ENCODE measurements at places on chromosomes 5 and 9.

DNA sequence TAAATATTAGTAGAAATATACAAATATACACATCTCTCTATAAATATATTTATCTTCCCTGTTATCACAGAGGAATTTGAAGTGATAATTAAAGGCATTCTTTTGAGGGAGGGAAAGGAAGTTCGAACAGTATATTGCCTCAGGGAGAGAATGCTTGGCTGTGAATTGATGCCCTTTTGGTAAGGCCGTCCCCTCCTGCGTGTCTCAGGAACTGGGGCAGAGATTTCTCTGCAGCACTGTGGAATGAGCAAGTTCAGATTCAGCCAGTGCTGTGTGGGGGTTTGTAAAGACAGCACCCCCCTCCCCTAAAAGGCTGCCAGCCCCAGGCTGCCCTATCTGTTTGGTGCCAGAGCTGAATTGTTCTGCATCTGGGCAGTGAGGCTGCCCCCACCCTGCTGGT is 42.0 kb downstream of the UBE2QL1 start:
- DNase-seq: no peak

GRCh38 chr5:165497707-165498106 is 1992.3 kb downstream of the MAT2B start:
- DNase-seq: no peak

DNA sequence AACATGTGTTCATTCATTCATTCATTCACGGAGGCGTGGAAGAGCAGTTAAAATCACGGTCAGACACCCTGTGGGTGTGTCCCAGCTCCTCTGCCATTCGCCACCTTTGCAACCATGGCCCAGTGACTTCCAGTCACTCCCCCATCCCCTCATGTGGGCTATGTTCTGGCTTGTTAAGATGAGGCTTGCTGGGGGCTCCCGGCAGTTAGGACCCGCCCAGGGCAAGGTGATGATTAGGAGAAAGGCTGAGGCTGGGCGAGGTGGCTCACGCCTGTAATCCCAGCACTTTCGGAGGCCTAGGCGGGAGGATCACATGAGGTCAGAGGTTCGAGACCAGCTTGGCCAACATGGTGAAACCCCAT is 24.9 kb upstream of the PTGES start:
- DNase-seq: no peak

- DNase-seq: no peak
Measured at GRCh38 chr5:133317558-133317957, 265.7 kb downstream of the HSPA4 start.

GRCh38 chr9:93949073-93949693 is 6.0 kb downstream of the BARX1 start:
- no peak for DNase-seq

GRCh38 chr5:5270958-5271785 is 131.0 kb downstream of the ADAMTS16 start:
- peak; percentile 37 for DNase-seq

GRCh38 chr9:125268394-125269013 is 6.9 kb downstream of the GAPVD1 start:
- no peak for DNase-seq

DNA sequence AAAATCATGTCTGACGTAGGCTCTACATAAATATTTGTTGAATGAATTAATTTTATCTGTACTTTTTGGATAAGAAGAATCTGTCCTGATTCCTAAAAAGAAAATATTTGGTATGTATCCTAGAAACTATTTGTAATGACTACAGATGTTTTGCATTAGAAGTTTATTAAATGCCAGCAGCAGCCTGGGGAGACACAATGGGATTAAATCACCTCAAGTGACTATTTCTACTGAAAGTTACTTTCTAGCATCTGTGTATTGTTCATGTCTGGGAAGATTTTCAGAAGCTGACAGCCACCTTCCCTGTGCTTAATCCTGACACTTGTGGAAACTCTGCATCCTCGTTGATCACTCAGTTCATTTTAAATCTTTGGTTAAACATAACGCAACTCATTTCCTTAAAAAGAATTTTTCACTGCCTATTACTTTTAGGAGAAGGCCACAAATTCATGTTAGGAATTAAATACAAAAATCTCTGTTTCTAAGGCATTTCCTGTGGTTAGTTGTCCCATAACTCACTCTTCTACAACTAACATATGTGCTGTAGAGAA is 209.3 kb upstream of the PPP1R2B start:
- peak; percentile 84 for DNase-seq

DNA sequence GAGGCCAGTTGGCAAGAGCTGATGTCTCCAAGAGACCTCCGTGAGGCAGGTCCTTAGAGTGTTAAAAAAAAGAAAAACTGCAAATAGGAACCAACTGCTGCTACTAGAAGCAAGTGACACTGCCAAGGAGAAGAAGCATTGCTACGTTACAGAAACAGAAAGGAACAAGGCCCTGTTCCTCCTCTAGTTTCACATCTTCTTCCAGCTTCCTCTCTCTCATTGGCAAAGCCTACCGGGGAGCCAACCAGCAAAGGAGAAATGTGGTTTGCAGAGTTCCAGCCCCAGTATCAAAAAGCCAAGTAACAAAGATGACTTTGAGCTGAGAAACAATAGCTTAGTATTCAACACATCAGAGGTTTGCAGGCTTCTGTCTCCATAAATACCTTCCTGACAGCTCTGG is 145.9 kb downstream of the PRELID2 start:
- DNase-seq: no peak

DNA sequence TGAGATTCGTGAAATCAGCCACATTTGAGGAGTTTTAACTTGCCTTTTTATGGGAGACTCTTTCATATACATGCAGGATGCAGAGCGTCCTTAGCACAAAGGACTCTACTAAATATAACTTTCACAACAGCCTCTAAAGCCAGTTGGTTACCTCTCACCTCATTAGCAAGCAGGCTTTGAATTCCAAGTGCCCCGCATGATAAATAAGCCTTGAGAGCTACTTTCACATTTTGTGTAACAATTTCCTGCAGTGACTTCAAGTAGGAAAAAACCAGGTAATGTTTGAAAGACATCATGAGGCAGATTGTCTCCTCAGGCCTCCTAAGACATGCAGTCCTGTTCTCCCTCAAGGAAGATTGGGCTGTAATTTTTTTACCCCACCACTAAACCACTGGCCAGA is 50.5 kb downstream of the RALGPS1 start:
- no peak for DNase-seq

DNA sequence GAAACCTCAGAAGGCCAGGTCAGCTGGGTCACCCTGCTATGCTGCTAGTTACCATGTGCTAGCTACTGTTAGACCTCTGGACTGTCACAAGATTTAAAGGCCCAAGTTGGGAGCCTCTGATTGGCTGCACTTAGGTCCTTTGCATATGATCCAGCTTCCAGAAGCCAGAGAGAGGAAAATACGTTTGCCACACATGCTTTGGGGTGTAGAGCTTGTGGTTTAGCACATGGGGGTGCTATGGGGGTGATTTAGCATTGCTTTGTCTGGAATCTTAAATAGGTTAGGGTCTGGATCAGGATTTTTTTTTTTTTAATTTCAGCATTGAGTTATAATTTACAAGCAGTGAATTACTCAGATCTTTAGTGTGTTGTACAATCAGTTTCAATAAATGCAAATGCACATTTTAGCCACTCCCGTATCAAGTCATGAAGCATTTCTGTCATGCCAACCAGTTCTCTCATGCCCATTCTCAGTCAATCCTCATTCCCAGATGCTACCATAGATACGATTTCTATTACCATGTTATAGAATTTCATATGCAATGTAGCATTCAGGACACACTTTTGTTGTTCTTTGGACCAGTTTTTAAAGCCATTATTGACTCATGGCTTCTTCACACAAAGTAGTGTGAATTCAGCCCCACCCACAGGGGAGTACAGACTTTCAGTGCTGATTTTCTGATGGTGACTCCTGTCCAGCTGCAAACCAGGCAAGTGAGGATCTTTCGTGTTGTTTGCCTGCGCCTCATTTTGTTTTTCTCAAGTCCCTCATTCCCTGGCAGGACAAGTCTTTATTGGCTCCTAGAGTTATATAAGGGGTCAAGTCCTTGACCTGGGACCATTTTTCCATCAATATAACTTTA is 250.4 kb downstream of the LRRC70 start:
- no peak for DNase-seq

DNA sequence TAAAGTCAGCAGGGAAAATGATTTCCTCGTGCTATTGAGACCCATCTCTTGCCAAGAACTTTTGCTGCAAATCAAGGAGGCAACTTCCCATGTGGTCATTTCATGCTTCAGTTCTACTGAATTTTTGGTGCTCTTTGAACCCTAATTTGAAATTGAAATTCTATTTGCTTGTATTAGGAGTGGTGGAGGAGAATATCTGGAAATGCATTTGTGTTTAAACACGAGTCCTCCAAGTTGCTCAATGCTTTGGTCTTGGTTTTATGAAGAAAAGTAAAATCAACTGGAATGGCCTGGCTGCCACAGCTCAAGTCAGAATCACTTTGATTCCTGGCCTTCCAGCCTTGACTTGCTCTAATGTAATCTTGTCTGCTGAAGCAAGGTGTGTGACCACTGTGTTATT is 613.2 kb downstream of the TLE1 start:
- DNase-seq: no peak

- no peak for DNase-seq
Measured at GRCh38 chr5:73501406-73501805, 3.2 kb downstream of the BTF3 start.

GRCh38 chr5:180107005-180107404 is 35.4 kb upstream of the RNF130 start:
- DNase-seq: no peak

DNA sequence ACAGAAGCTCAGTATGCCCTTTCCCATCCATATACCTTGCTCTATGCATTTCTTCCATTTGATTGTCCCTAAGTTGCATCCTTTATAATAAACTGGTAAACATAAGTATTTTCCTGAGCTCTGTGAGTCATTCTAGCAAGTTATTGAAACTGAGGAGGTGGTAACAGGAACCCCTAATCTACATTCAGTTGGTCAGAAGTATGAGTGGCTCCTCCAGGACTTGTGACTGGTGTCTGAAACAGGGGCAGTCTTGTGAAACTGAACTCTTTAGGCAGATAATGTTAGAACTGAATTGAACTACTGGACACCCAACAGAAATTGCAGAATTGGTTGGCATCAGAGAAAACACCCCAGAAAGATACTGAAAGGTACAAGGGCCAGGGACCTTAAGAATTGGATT is 133.1 kb upstream of the POU5F2 start:
- DNase-seq: no peak

DNA sequence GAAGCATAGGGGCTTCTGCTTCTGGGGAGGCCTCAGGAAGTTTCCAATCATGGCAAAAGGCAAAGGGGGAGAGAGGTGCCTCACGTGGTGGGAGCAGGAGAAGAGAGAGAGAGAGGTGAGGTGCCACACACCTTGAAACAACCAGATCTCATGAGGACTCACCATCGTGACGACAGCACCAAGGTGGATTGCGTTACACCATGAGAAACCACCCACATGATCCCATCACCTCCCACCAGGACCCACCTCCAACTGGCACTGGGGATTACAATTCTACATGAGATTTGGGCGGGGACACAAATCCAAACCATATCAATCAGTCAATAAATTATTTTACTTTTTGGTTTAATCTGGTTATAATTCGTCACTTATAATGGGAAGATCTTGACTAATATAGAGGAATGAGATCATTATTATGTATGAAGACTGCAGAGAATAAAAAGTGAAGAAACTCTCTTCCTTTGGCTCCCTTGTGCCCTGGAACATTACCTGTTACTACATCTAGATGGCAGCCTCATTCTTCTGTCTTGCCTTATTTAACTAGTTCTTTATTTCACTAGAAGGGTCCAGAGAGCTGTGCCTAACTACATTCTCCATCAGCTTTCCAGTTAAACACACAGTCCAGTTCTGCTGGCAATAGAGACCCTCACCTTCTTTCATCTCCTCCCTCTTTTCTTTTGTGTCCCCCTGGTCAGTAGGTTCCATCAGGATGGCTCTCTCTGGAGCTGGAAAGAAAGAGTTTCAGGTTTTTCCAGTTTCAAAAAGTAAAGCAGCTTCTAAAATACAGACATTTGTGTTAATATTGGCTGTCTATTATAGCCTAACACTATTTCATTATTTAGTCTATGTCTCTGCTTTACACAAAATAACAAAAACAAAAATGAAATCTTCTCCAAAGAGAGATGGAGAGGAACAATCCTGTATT is 21.7 kb upstream of the SPINK7 start:
- DNase-seq: no peak

GRCh38 chr9:133979921-133980863 is 11.9 kb downstream of the VAV2 start:
- DNase-seq: no peak

GRCh38 chr9:71752352-71752751 is 16.0 kb downstream of the CEMIP2 start:
- DNase-seq: no peak

DNA sequence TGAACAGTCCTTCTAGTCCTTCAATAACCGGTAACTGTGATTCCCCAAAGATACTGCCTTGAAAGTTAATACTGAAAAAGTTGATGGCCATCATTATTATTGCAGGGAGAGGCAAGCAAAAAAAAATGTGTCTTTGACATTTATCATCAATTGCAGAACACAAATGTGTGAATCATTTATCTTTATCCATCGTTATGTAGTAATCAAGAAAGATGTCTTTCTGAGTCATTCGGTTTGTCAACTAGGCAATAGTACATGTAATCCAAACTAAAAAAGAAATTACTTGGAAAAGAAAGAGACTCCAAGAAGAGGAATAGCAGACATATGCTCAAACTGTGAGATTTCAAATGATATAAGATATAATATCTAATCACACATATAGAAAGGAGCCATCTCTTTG is 473.0 kb downstream of the CETN3 start:
- DNase-seq: no peak

- DNase-seq: no peak
Measured at GRCh38 chr5:159402311-159402710, 72.0 kb upstream of the IL12B start.

- DNase-seq: no peak
Measured at GRCh38 chr5:170166101-170166500, 60.4 kb downstream of the FOXI1 start.

GRCh38 chr5:122180863-122181548 is 51.7 kb downstream of the ZNF474 start:
- DNase-seq: peak; percentile 77

DNA sequence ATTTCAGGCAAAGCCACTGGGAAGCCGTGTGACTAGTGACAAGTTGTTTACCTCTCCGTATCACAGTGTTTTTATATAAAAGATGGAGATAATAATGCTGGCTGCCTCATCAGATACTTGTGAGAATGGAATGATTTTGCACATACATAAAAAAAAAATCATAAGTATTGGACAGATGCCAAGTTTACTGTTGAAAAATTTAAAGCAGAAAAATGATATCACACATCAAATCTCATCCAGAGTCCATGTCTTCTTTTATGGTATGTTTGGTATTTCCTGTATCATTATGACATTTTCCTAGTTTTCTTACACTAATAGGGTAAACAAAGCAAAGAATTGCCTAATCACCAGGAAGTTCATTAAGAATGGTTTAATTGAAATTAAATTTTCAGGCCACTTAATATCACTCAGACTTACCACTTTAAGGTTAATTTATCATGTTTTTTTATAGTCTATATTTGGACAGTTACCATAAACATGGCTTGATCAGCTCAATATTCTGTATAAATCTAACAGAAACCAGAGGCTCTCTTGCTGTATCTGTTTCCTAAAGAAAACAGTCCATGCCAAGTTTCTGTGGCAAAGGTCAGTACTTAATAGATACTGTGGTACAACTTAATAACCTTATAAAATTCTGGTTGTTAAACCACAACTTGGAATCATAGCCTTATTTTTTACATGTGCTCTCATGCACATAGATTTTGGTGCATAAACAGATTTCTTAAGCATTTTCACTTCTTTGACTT is 656.5 kb upstream of the RIOK2 start:
- DNase-seq: no peak

Measured in GM04503 (cell line).